ENCODE measurements at places on chromosomes 7 and 10. TPM values are rescaled to one million over a fixed set of nuclear protein-coding genes. Genes with fewer than 3 reads are reported as not detected.

DNA sequence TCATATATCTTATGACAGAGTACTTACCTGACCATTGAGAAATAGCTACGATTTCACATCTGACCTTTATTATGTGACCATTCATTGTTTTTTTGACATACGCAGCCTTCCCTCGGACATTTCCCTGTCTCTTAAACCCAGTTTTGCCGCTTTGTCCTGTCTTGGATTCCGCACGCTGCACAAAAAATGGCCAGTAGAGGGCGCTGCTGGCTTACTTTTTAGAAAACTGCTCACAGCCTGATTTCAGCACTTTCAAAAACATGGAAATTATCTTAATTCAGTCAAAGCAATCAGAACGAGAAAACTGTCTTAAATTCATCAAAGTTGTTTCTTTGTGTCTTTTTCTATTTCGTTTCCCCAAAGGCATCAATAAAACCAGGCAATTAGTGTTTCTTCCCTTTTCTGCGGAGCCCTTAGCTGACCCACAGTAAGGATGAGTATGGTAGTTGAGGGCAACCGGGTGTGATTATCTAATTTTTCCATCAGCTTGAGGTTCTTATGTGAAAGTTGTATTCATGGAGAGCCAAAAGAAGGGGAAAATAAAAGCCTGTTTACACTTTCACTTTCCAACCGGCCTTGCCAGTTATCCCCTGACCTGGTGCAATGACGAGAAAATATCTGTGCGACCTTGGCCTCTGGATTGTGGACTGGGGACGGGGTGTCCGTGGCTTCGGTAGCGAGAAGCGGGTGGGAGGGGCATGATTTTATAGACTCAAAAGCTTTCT, 144.4 kb downstream of the DYNC1I1 start:
- H3K27ac ChIP-seq: no peak overlapping the region
- no peak overlapping the region for H3K4me3 ChIP-seq
- no peaks in the 10 kb centered on the region for H3K4me1 ChIP-seq

Gene EBLN1
- total RNA-seq: not detected

DNA sequence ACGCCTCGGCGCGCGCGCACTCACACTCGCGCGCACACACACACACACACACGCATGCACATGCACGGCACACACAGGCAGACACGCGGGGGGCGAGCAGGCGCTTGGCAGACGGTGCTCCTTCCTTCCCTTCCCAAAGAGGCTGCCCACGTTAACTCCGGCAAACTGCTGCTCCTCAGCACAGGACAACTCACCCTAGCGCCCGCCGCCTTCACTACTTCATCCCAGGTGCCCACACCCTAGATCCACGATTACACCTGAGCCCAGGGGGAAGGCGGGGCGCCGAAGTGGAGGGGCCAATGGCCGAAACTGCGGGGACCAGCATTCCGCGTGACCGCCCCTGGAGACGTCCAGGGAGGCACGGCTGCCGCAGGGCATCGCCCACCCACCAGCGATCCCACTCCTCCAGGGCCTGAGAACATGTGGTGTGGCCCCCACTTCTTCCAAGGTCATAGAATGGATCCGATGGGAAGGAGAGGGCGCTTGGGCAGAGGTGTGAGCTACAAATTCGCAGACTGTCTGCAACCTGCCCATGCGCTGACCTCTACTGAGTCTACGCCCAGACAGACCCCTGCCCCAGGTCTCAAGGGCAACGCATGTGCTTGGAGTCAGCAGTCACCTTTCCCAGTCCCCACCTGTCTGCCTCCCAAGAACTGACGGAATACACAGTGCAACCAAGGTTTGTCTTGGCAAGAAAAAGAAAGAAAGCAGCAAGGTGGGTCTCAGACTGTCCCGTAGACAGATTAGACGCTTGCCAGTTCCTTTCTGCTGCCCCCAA, 74.6 kb downstream of the CALN1 start:
- no peaks in the 10 kb centered on the region for H3K4me1 ChIP-seq
- H3K27ac ChIP-seq: no peak overlapping the region
- no peak for DNase-seq
- no peak overlapping the region for H3K4me3 ChIP-seq
- H3K36me3 ChIP-seq: no peaks in the 10 kb centered on the region
- H3K27me3 ChIP-seq: peaks cover 25% of the 10 kb centered on the region

Gene TRIM73
- total RNA-seq: 8.2 TPM

Gene IFIT1
- 29.8 TPM for total RNA-seq

Gene NUTM2A
- total RNA-seq: 0.71 TPM

Gene FOXP2
- not detected for total RNA-seq

Gene SYT15
- total RNA-seq: 1.0 TPM

DNA sequence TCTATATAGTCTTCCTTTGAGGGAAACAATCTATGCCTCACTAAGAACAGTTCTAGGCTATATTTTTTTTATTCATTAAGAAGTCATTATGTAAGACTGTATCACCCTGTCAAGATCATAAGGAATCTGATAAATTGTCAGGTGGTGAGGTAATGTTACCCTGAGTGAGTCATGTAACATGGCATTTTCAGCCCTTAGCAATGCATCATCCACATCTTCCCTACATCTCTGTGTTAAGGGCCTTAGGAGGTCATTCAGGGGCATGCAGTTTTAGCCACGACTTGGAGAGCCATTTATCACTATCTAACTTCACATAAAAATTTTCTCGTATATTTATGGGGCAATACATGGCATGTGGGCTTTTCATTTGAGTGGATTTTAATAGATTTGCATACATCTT, 924.5 kb upstream of the MBL2 start:
- DNase-seq: no peak
- H3K27ac ChIP-seq: no peak overlapping the region
- no peak overlapping the region for H3K4me3 ChIP-seq
- no peaks in the 10 kb centered on the region for H3K4me1 ChIP-seq
- H3K36me3 ChIP-seq: no peaks in the 10 kb centered on the region

GRCh38 chr7:125834421-125834820, 904.8 kb upstream of the POT1 start:
- no peak overlapping the region for H3K4me3 ChIP-seq
- H3K27me3 ChIP-seq: no peaks in the 10 kb centered on the region
- no peaks in the 10 kb centered on the region for H3K36me3 ChIP-seq
- H3K4me1 ChIP-seq: no peaks in the 10 kb centered on the region
- no peak overlapping the region for H3K27ac ChIP-seq

DNA sequence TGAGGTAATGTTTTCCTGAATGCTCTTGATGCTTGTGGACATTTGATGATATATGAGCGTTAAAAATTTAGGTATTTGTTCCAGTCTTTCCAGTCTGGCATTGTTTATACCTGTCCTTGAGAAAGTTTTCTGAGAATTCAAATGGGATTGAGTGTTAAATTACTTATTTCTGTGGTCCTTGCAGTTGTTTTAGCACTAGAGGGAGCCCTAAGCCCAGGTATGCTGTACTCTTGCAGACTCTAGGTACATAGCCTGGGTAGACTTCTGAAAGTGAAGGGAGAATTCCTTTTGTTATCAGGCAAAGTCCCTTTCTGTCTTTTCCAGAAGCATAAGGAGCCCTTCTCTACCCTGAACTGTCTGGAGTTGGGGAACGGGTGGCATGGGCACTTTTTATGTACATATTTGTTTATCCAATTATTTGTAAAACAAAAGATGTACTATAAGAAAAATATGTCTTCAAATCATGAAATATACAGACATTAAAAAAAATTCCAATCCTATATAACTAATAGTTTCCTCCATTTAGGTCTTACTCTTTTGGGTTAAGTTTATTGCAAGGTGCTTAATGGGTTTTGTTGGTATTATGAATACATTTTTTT, 262.1 kb downstream of the ATRNL1 start:
- no peak overlapping the region for H3K27ac ChIP-seq
- H3K4me3 ChIP-seq: no peak overlapping the region
- no peaks in the 10 kb centered on the region for H3K4me1 ChIP-seq
- H3K27me3 ChIP-seq: no peaks in the 10 kb centered on the region
- peak; percentile 47 for DNase-seq

Gene COL1A2
- 0.21 TPM for total RNA-seq

Gene HABP2
- not detected for total RNA-seq

DNA sequence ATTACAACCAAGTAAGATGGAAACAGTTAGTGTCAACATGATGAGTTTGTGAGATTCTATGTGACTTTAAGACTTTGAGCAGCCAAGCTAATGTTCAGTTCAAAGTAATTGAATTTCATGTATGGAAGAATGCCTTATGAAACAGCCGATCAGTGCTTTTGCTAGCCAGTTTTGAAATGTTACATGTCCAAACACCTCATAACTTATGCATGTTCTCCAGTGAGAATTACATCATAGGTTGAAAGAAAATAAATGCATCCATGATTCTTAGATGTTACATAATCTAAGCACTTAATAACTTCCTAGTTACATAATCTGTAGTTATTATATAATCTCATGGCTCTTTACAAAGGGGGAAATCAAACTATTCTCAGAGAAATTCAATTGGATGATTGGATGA, 211.3 kb downstream of the BICC1 start:
- no peak for DNase-seq
- H3K27ac ChIP-seq: no peak overlapping the region

Gene ZCWPW1
- 2.8 TPM for total RNA-seq

Gene MCU
- total RNA-seq: 11.6 TPM

Gene CC2D2B
- total RNA-seq: 0.34 TPM

DNA sequence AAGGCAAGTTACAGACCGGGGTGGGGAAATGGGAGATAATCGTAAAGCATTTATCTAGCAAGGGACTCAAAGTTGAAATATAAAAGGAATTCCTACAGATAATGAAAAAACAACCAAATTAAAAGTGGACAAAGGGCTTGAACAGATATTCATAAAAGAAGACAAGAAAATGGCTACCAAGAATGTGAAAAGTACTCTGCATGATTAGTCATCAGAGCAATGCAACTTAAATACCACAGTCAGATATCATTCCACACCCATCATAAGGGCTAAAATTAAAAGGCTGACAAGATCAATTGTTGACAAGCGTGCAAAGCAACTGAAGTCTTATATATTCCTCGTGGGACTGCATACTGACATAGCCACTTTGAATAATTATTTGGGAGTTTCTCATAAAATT, 124.6 kb upstream of the RSU1 start:
- H3K4me1 ChIP-seq: peaks cover 2% of the 10 kb centered on the region
- no peak overlapping the region for H3K27ac ChIP-seq
- no peak overlapping the region for H3K4me3 ChIP-seq
- DNase-seq: no peak

- DNase-seq: no peak
- no peak overlapping the region for H3K4me3 ChIP-seq
- H3K4me1 ChIP-seq: no peaks in the 10 kb centered on the region
- H3K27ac ChIP-seq: no peak overlapping the region
These were observed 77.5 kb upstream of the GTF2I start for GRCh38 chr7:74579800-74580685.

- no peaks in the 10 kb centered on the region for H3K27me3 ChIP-seq
- no peak for DNase-seq
- no peak overlapping the region for H3K27ac ChIP-seq
These were observed 96.1 kb downstream of the EPDR1 start for GRCh38 chr7:38016567-38016966.

Gene APBB1IP
- total RNA-seq: 76.0 TPM

DNA sequence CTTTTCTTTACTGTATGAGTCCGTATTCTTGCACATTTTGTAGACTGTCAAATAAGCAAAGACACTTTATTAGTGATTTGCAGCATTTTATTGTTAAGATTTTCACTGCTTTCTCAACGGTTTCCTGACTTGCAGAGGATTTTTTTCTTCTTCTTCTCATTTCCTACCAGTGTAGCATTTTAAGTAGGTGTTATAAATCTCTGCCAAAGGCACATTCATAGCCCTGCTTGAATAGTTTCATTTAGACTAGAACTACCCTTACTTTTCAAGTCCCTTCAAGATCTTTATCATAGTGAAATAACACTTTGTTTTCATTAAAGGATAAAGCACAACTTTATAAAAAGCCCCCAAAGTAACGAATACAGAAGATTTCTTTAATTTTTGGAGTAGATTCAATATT, 271.4 kb downstream of the TSPAN12 start:
- no peak overlapping the region for H3K27ac ChIP-seq
- no peaks in the 10 kb centered on the region for H3K4me1 ChIP-seq
- H3K36me3 ChIP-seq: no peaks in the 10 kb centered on the region
- H3K27me3 ChIP-seq: no peaks in the 10 kb centered on the region
- no peak for DNase-seq
- H3K4me3 ChIP-seq: no peak overlapping the region

- no peak overlapping the region for H3K27ac ChIP-seq
- DNase-seq: no peak
- no peaks in the 10 kb centered on the region for H3K36me3 ChIP-seq
- H3K27me3 ChIP-seq: peaks cover 3% of the 10 kb centered on the region
These were observed 180.3 kb downstream of the CCDC71L start for GRCh38 chr7:106480616-106481031.

Gene GRM8
- total RNA-seq: not detected

GRCh38 chr10:94279835-94280709, 82.7 kb downstream of the NOC3L start:
- peaks cover 24% of the 10 kb centered on the region for H3K27me3 ChIP-seq
- peak; percentile 66 for DNase-seq
- no peak overlapping the region for H3K27ac ChIP-seq
- H3K36me3 ChIP-seq: no peaks in the 10 kb centered on the region
- no peak overlapping the region for H3K4me3 ChIP-seq

GRCh38 chr7:18295781-18296423, 199.6 kb upstream of the HDAC9 start:
- no peaks in the 10 kb centered on the region for H3K36me3 ChIP-seq
- H3K4me1 ChIP-seq: peaks cover under 1% of the 10 kb centered on the region
- H3K4me3 ChIP-seq: no peak overlapping the region
- DNase-seq: no peak

DNA sequence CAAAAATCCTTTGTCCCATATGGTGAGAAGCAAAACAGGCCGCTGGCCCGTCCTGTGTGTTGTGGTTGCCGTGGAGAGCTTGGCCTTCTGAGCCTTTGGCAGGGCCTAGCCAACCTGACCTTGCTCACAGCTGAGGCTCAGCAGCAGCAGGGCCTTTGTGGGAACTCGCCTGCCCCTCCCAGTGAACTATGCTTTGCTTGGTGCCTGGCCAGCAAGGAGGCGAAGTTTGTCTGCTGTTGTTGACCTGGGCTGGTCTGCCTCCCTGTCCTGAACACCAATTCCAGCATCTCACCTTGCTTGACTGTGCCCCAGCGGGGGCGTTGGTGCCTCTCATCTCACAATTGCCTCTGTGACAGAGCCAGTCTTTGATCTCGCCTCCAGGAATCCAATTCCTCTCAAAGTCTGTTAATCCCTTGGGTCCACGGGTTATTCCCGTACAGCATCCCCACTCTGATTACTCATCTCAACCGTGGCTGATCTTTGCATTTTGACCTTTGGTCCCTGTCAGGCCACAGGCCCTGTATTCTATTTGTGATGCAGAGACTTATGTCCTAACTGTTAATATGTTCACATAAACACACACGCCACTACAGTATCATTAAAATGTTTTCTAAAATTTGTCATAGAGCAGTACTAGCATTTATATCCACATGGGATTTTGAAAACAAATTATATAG, 22.6 kb downstream of the EPDR1 start:
- H3K4me3 ChIP-seq: no peak overlapping the region
- H3K4me1 ChIP-seq: no peaks in the 10 kb centered on the region
- no peak overlapping the region for H3K27ac ChIP-seq
- DNase-seq: no peak

DNA sequence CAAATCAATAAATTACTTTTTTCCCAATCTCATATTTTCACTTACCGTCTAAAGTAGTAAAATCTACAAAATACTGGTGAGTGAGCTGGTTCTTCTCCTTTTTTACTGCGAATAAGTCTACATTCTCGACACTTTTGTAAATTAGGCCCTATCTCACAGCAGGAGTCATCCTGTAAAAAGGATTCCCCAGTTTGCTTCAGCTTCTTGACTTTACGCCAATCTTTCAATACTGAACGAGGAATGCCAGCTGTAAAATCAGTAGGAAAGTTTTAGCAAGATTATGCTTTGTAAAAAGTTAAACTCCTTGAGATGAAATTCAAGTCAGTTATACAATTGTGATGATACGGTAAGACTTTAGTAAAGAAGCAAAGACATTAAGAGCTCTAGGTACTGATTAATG, 67.3 kb downstream of the NRBF2 start:
- H3K4me1 ChIP-seq: peaks cover 19% of the 10 kb centered on the region
- no peaks in the 10 kb centered on the region for H3K27me3 ChIP-seq
- DNase-seq: no peak
- H3K4me3 ChIP-seq: no peak overlapping the region
- H3K36me3 ChIP-seq: peaks cover 43% of the 10 kb centered on the region

Measured in activated CD8-positive, alpha-beta T cell treated with anti-CD3 and anti-CD28 coated beads, Interleukin-2, amount 10 ng/mL, durations not matched to agents 7 days and 5 days (primary cell).